ENCODE measurements at places on chromosomes 2 and 18. TPM values are rescaled to one million over a fixed set of nuclear protein-coding genes. Genes with fewer than 3 reads are reported as not detected.

The CAPN14 gene
- total RNA-seq, result not detected

GRCh38 chr2:127348426-127349000 lies 39.3 kb downstream of the MAP3K2 start:
- no peak for DNase-seq

- DNase-seq, result no peak
Measured at GRCh38 chr18:61546590-61546989, 213.4 kb downstream of the CDH20 start.

DNA sequence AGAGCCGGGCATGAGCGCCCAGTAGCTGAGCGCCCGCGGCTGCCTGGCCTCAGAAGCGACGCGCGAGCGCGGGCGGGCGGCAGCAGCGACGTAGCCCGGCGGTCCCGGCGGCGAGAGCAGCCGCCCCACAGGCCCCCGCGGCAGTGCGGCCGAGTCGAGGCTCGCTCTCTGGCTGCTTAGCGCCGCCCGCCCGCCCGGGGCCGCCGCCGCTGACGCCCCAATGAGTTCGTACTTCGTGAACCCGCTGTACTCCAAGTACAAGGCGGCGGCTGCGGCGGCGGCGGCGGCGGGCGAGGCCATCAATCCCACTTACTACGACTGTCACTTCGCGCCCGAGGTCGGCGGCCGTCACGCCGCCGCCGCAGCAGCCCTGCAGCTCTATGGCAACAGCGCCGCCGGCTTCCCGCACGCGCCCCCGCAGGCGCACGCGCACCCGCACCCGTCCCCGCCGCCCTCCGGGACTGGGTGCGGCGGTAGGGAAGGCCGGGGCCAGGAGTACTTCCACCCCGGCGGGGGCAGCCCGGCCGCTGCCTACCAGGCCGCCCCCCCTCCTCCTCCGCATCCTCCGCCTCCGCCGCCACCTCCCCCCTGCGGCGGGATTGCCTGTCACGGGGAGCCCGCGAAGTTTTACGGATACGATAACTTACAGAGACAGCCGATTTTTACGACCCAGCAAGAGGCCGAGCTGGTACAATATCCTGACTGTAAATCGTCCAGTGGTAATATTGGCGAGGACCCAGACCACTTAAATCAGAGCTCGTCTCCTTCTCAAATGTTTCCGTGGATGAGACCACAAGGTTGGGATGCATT lies 847 bp downstream of the HOXD8 start:
- peak; percentile 19 for DNase-seq

GRCh38 chr2:226115102-226115831 lies 684.4 kb downstream of the IRS1 start:
- peak; percentile 91 for DNase-seq

DNA sequence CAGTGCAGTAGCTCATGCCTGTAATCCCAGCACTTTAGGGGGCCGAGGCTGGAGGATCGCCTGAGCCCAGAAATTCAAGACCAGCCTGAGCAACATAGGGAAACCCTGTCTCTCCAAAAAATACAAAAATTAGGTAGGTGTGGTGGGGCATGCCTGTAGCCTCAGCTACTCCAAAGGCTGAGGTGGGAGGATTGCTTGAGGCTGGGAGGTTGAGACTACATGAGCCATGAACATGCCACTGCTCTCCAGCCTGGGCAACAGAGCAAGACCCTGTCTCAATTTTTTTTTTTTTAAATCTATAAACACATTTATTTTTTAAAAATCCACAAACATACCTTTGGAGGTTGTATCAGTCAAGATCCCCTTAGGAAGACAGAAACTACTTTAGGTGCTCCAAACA lies 326.3 kb downstream of the EPHA4 start:
- no peak for DNase-seq

GRCh38 chr18:60090170-60090569 lies 190.4 kb downstream of the PMAIP1 start:
- DNase-seq, result no peak

The VSNL1 gene
- not detected for total RNA-seq

GRCh38 chr18:56921896-56922480 lies 224.9 kb upstream of the BOD1L2 start:
- no peak for DNase-seq

DNA sequence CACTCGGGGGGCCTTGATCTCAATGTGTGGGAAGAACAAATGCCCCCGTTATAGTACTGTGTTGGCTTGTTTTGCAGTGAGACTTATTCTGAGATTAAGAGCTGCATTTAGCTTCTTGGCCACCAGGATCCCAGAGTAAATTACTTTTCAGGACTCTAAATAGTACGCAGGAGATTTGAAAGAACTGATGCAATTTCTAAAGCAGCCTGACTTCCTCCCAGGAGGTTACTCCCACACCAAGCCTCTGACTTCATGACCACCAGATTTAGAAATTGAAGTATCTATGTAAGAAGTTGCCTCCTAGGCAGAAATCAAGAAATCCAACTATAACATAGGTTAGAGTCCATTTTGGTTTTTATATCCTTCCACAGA lies 67.0 kb downstream of the FEZ2 start:
- no peak for DNase-seq

The MYL1 gene
- not detected for total RNA-seq

The TMEM87B gene
- total RNA-seq, result 9.1 TPM

All from HT-29 (cell line).